Stimulated activated CD8-positive, alpha-beta memory T cell treated with anti-CD3 and anti-CD28 coated beads, Interleukin-15, amount 100 ng/mL, for 24 hours (primary cell): ENCODE measurements at places on chromosomes 2 and 18.

GRCh38 chr2:148021059-148021861, at the start of gene MBD5:
Gene MBD5, plus strand, starts transcription at chr2:148021091.
- DNase-seq, result no peak

DNA sequence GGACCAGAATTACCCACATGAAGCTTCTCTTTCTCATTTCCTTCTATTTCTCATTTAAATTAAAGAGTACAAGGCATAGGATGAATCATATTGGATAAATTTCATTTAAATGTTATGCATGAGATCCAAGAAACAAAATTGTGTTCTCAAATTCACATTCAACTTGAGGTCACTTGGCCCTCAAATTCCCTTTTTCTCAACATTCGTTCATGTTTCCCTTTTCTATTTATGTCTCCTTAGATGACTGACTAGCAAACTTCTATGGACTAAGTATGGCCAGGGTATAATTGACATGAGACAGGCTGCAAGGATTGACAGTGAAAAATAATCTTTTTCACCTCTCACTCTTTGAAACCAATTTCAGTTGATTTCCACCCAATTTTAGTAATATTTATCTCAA, 4.0 kb upstream of the LDLRAD4 start:
- DNase-seq, result no peak

DNA sequence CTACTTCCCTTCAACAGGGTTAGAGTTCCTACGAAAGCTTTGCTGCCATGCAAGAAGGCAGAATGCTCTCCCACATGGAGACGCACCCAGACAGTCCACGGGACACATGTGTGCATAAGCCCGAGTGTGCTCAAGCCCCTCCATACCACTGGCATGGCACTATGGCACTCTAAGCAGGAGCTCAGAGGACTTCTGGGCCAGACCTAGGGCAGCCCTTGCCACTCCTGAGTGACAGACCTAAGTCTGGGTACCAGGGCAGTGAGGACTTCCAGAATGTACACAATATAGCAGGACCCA, 11.4 kb upstream of the ARID5A start:
- no peak for DNase-seq

DNA sequence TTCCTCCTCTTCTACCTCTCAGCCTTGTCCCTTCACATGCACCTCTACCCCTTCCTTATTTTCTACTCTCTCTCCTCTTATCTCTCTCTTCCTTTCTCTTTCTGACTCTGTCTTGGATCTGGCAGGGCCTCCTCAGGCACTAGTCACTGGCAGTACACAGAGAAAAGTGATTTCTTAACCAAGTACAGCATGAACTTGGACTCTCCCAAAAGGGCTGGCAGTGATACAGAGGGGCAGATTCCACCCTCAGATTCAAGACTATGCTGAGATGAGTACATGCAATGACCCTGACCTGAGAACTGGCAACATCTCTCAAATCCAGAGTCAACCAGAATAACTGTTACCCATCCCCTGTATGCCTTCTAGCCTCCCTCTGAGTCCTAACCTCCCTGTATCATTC, 4.3 kb downstream of the AOX1 start:
- DNase-seq, result no peak

DNA sequence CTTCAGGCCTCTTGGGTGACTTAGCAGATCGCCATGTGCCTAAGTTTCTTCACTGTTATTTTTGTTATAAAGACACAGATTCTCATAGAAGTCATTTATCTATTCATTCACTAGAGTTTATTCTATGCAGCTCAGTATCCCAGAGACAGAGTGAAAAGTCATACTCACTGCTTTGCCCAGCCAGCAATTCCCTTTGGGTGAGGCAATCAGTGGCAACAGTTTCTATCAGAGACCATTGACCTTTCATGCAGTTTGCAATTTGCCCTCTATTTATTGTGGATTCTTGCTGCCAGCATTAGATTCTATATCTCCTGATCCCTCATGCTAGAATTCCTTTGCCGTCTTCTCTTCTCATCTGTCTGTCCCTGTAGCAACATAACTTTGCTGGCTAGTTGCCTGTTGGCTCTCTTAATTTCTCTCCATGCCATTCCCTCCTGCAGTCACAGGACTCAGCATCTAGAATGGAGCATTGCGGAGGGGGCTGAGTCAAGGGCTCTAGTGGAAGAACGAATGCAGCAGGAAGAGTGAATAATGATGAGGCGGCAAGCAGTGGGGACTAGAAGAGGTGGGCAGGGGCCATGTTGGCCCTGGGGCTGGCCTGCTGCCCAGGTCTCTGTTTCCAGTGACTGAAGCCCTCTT, 12.2 kb downstream of the SLC9A4 start:
- DNase-seq, result no peak

DNA sequence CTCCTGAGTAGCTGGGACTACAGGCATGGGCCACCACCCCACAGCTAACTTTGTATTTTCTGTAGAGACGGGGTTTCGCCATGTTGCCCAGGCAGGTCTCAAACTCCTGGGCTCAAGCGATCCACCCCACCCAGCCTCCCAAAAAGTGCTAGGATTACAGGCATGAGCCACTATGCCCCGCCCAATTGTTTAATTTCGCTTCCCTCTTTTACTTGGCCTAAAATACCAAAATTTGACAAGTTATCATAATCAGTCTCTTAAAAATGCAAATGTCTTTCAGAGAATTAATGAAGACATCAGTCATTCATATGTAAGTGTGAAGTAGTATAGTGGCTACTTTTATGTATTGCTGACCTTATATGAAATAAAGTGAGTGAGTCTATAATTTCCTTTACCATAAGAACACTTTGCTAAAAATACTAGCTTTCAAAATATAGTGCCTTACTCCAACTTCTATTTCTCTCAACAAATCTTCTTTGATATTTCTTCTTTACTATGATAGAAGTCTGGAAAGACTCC, 9.8 kb downstream of the FBXO11 start:
- no peak for DNase-seq

- DNase-seq, result no peak
Measured at GRCh38 chr2:23602116-23602515, 217.1 kb downstream of the KLHL29 start.

GRCh38 chr2:226978300-226978699, 142.4 kb downstream of the RHBDD1 start:
- no peak for DNase-seq

GRCh38 chr2:168552450-168552856, 96.4 kb downstream of the CERS6 start:
- DNase-seq, result no peak

DNA sequence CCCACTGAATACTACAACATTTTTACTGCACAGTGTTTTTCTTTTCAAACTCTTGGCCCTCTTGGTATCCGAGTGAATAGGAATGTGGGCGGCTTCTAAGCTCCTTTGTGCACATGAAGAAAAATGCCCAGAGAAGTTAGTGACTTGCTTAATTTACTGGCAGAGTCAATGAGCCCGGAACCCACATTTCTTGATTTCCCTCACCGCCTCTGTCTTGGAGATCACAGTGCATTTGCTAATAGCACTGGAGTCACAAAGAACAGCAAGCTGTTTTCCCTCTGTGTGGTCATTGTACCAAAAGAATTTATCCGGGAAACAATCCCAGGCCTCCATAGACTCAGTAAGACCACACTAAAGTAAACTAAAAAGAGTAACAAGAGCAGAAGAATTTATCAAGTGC, 18.9 kb downstream of the STON1 start:
- DNase-seq, result no peak

- DNase-seq, result no peak
Measured at GRCh38 chr2:200156166-200156835, 150.2 kb upstream of the SPATS2L start.

GRCh38 chr18:64886995-64887394, 738.1 kb upstream of the LINC00305 start:
- no peak for DNase-seq

DNA sequence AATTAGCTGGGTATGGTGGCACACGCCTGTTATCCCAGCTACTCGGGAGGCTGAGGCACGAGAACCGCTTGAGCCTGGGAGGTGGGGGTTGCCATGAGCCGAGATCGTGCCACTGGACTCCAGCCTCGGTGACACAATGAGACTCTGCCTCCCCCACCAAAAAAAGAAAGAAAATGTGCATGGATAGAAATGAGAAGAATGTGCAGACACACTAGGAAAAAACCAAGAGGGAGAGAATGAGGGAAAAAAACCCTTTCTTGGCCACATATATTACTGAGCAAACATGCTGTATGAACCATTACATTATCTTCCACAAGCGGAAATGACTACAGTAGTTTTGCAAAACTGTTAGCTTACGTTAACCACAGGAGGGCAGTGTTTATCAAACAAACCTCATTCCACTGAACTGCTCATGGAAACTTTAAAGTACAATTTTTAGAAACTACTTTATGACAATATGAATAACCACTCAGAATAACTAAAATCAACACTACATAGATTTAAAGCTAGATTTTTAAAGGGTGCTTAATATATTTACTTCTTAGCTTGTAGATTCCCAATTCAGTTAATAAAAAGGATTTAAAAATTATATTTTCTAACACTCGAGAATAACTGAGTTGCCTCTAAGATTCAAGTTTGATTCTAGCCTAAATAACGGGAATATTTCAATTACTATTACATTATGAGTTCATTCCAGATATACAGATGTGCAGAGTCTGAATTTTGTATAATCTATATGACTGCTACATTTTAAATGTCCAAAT, 26.4 kb downstream of the ASXL2 start:
- DNase-seq, result no peak

GRCh38 chr2:157810037-157810436, 66.1 kb downstream of the ACVR1 start:
- no peak for DNase-seq

- DNase-seq, result no peak
Measured at GRCh38 chr2:189199797-189200196, 20.2 kb upstream of the COL5A2 start.

DNA sequence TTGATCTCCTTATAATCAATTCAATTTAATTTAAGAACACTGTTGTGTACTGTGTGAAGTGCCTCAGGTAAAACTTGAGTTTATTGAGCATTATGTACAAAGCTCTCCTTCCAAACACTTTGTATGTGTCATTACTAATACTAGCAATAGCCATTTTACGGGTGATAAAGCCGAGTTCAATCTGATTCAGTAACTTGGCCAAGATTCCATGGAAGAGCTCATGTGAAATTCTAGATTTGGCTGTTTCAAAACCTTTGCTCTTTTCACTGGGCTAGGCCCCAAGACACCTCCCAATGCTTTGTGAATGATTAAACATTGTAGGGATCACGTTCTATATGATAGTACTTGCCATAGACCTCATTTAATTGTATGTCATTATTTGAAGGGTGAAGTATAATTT, 8.9 kb upstream of the NFE2L2 start:
- DNase-seq, result no peak

DNA sequence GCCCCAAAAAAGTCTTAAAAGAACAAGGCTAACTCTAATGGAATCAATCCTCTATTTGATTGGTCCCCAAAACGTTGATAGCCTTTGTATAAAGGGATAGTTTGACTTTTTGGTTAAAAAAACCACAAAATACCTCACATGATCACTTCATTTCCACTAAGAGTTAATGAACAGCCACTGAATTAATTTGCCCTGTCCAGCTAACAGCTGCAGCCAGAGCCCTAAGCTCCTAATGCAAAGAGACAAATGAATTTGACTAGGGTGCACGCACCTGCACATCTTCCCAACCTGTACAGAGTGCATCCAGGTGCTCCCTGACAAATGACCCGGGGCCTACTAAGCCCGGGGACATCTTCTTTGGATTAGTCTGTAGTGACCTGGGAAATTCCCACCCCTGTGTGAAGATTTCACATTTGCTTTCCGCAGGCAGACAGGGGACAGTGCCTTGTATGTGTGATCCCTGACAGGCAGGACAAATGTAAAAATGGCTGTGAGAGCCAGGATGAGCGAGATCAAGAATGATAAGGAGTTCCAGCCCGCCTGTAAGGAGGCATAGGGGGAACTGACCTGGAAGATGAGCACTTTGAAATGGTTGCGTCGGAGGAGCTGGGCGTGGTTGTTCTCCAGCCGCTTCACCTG, 893 bp downstream of the CAVIN2 start:
- no peak for DNase-seq

DNA sequence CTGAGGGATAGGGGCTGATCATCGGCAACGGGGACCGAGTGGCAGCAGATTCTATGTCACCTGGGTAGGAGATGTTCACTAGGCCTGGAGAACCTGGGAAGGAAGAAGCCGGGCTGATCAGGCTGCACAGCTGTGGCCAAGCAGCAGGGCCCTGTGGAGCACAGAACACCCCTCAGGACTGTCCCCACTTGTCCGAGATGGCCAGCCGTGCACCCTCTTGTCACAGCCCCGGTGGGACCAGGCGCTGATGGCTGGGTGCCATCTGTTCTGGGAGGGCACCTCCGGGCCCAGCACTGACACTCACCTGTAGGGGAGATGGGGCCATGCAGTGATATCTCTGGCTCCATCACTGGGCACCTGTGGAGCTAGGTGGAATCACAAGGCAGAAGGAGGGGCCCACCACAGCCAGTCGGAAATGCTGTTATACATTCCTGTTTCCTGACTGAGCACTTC, 217.9 kb upstream of the RAB6C start:
- no peak for DNase-seq

GRCh38 chr2:100228415-100228814, 86.0 kb upstream of the AFF3 start:
- DNase-seq, result no peak

DNA sequence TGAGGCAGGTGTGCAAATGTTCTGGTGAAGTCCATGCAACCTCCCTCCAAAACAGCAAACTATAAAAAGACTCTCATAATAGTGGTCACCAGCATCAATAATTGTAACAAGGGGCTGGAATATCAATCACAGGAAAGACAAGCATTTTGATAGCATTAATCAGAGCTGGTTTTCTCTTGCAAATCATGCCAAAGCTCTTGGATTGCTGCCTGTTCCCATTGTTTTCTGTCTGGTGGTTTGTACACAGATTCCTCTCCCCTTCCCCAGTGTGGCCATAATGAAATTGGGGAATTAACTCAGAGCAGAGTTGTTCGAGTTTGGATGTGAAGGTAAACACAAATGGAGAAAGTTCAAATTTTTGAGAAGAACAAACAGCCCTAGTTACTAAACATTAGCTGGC, 134.2 kb downstream of the CDCA7 start:
- no peak for DNase-seq

GRCh38 chr2:99754210-99754609, 264.4 kb upstream of the REV1 start:
- no peak for DNase-seq

- no peak for DNase-seq
Measured at GRCh38 chr2:217192366-217192765, 332.5 kb upstream of the TNP1 start.

DNA sequence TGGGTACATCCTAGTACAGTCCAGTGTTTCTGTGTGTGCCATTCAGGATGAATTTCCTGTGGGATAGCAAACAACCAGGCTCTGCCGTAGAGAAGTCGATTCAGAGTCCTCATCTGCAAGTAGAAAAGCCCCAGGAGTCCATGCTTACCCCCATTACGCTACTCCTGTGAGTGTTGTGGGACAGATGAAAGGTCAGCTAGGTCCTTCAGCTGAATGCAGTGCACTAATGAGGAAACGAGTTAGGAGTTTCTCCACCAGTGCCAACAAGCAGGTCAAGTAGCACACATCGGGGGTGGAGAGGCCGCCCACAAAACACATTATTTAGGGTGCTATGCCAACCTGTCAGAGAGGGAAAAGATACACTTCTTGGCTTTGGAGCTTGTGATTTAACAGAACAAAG, 2.5 kb upstream of the GPR39 start:
- DNase-seq, result no peak
